Activated naive CD4-positive, alpha-beta T cell treated with anti-CD3 and anti-CD28 coated beads, Interleukin-2, amount 10 ng/mL, durations not matched to agents 7 days and 5 days (primary cell): ENCODE measurements at places on chromosomes 1 and 21.

DNA sequence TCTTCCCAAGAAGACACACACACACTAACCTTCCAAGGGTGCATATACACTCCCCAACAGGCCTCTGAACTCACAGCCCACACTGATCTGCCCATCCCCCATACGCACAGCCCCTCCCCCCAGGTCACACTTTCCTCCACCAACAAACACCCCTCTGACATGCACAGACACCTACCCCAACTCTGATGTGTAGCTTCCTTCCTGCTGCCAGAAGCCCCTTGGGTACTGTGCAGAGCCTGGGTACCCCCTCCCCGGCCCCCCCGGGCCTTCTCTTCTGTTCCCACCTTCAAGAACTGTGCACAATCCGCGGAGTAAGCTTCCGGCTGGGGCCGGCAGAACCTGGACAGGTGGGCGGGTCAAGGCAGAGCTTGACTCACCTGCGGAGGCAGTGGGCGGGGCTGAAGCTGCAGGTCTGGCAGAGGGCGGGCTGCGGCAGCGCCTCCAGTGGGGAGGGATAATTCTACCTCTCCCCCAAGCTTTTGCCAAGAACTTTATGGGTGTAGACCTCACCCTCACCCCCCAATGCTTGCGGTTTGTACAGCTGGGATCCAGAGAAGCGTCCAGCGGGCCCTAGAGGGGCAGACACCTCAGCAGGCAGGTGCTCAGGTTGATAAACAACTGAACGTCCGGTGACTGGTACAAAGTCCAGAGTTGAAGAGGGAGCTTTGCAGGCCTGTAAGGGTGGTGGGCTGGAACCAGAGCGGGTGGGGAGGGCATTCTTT is at the start of gene C1orf210:
Gene C1orf210, minus strand, starts transcription at position 313 of the 722 bp plus-strand sequence. CDS start 2,311 bp downstream, outside the sequence.
- DNase-seq: no peak

- DNase-seq: peak; percentile 72
These were observed 8.0 kb upstream of the PLCH2 start for GRCh38 chr1:2468041-2468472.

- DNase-seq: peak; percentile 47
These were observed 910 bp downstream of the RUNX1 start for GRCh38 chr21:35048183-35048601.

GRCh38 chr1:45508295-45509151 is 8.4 kb downstream of the MMACHC start:
- no peak for DNase-seq

DNA sequence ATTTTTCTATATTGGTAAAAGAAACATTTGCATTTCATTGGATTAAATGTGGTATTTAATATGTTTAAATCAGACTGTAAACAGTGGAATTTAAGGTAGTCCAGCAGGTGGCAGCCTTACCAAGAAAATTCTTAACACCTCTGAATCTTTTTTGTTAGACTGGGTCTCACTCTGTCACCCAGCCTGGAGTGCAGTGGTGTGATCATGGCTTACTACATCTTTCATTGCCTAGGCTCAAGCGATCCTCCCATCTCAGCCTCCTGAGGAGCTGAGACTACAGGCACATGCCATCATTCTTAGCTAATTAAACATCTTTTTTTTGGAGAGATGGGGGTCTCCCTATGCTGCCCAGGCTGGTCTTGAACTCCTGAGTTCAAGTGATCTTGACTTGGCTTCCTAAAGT is 98.8 kb downstream of the RABGAP1L start:
- peak; percentile 64 for DNase-seq

DNA sequence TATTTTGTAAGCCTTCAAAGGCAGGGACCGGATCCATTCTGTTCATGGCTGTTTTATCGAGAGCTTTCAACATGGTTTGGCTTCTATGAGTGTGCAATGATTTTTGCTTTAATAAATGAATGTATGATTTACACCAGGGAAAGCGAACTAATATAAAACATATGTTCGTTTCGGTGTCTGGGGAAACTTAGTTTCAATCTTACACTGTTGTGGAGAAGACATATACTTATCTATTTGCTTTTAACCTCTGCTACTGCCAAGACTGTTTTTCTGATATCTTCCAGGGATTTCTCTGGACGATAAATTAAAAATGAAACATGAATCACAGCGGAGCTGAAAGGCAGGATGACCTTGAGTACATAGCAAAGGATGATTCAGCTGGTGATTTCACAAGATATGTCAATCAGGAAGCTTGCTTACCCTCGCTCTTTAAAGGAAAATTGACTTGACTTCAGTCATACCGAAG is 14.7 kb upstream of the CYYR1 start:
- DNase-seq: no peak

DNA sequence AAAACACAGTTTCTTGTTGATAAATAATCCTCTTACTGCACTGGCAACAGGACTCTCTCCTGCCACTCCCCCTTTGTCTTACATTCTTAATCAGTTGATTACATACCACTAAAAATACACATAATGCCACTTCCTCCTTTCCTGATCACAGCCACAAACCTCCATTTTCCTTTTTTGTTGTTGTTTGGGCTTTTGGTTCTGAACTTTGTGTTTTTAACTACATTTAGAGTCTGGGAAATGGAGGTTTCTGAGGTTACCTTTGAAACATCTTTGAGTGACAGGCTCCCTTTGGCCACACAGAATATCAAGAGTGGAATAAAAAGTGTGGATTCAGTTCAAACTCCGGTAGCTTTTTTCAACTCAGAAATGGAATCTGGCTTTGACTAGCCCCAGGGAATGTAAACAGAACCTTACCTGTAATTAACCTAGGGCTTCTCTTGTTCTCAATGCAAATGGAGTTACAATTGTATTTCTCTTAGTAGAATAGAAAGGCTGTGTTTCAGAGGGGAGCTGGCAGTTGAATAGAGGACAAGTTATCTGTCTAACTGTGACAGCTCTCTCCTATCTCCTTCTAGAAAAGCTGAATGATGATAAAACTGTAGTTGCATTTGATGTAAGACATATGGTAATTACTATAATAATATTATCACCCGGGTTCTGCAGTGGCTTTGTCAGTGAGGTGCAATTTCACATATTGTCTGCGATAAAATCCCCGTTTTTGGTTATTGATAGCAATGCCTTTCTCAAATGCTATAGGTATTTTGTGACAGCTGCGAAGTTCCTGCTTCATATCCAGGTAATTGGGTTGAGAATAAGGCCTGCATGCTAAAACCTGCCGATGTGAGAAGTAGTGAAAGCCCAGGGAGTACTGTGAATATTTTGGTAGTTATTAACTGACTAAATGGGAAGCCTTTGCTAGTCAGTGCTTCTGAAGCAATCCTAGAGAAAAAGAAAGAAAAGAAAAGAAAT is 66.9 kb downstream of the ST6GALNAC5 start:
- DNase-seq: no peak

GRCh38 chr1:115729756-115730155 is 38.8 kb downstream of the CASQ2 start:
- no peak for DNase-seq

DNA sequence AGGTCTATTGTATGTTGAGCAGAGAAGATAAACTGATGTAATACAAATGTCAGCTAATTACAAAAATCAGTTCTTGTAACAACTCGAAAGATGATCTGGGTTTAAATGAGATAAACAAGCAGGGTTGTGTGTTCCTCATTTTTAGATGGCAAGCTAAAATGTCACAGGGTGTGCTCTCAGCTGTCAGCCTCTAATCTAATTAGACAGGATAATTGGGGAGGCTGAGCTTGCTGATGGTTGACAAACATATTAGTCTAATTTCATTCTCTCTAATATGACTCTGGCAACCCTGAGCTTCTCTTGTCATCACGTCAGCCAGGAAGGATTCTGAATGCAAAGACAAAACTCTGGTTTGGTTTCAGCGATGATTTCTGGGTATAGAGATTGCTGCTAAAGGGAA is 335.3 kb upstream of the KAZN start:
- DNase-seq: no peak

GRCh38 chr1:31063631-31064030 is 1.9 kb downstream of the PUM1 start:
- DNase-seq: no peak

DNA sequence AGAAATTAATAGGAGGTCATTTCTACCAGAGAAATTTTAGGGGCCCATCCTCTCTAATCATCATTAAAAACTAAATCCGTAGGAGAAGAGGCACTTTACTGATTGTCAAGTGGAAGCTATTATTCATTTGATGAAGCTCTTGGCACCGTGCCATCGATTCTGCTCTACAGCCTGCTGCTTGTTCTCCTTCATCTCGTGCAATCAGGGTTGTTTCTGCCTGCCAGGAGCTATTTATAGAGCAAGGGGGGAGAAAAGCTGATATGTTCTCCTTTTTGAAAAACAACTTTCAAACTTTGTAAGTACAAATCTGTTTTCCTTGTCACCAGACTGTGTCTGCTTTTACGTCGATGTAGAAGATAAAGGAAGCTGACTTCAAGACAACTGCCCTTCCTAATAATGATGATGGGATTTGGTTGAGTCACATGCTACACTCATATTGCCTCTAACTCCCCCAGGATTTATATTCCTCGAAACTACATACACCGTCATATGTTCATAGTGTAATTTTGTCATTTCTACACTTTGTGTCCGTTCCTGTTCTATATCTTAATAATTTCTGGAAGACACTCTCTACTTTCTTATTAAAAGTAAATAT is 169.6 kb upstream of the LHX8 start:
- no peak for DNase-seq

- DNase-seq: peak; percentile 41
These were observed 673 bp downstream of the CD46 start for GRCh38 chr1:207752456-207752998.

DNA sequence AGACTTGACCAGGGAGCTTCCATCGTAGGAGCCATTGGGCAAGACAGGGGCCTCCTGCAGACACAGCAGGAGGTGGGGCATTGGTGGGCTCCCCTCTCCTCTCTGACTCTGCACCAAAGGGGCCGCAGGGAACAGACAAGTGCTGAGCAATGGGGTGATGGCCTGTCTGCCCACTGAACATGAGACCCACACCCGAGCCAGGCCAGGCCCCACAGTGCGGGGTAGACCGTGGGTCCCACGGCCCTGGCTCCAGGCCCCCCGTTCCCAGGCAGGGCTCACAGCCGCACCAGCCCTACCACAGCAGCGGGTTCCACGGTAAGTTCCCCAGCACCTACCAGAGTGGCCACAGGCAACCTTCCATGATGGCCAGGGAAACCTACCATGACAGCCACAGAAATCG is 45.9 kb downstream of the CHD5 start:
- DNase-seq: no peak

DNA sequence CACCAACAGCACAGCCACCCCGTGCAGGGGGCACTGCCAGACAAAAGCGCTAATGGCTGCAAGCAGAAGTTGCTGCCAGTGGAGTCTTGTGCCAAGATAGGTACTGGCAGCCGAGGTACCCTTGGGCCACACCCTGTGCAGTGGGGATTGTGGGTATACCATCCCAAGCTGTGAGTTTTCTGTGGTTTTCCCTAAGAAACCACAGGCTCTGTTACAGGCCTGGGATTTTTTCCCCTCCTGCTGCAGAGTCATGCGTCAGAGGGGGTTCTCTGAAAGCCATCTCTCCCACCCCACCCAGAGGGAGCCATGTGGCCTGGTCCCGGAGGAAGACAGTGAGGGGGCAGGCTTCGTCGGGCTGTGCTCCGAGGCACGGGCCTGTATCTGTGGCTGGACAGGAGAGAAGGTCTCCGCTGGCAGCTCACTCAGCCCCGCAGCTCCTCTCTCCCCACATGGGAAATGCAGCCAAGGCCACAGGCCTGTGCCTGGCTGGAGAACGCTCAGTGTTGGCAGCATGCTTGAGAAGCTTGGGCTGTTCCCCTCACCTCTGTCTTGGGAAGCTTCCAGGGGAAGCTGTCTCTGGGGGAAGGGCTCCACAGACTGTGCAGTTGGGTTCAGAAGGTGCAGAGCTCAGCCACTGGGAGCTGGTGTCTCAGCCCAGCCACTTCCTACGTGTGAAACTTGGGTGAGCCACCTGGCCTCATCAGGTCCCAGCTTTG is 42.5 kb downstream of the NEK2 start:
- DNase-seq: no peak

GRCh38 chr21:46079352-46080170 is 18.4 kb upstream of the COL6A2 start:
- DNase-seq: peak; percentile 16

DNA sequence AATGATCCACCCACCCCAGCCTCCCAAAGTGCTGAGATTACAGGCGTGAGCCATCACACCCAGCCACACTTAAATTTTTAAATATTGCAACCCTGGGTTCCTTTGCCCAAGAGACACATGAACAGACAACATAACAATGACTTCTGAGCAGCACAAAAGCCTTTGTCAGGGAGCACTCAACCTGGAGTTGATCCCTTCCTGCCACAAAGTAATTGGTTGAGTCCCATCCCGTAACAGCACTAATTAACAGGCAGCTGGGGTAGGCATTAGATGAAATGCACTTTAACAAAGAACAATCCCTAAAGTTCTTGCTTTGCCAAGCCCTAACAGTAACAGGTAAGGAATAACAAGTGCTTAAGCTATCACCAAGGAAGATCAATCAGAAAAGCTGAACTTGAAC is 5.9 kb upstream of the BCAR3 start:
- DNase-seq: no peak

GRCh38 chr1:181083842-181084605 is 4.5 kb upstream of the IER5 start:
- peak; percentile 72 for DNase-seq

GRCh38 chr1:53238197-53239155 is at the start of gene MAGOH:
TSS of gene MAGOH (minus strand) at chr1:53238518. CDS start at chr1:53238448, 70 bp downstream.
- DNase-seq: peak; percentile 96

DNA sequence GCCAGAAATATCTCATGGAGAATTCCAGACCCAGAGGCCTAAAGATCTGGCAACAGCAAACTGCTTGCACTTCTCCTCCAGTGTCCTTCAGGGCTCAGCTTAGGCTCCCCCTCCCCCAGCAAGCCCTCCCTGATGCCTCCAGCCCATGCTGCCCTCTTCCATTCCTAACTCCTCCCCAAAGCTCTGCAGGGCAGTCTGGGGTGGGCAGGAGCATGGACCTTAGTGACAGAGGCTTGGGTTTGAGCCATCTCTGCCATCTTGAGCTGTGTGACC is 436.8 kb downstream of the PTPRU start:
- DNase-seq: no peak

DNA sequence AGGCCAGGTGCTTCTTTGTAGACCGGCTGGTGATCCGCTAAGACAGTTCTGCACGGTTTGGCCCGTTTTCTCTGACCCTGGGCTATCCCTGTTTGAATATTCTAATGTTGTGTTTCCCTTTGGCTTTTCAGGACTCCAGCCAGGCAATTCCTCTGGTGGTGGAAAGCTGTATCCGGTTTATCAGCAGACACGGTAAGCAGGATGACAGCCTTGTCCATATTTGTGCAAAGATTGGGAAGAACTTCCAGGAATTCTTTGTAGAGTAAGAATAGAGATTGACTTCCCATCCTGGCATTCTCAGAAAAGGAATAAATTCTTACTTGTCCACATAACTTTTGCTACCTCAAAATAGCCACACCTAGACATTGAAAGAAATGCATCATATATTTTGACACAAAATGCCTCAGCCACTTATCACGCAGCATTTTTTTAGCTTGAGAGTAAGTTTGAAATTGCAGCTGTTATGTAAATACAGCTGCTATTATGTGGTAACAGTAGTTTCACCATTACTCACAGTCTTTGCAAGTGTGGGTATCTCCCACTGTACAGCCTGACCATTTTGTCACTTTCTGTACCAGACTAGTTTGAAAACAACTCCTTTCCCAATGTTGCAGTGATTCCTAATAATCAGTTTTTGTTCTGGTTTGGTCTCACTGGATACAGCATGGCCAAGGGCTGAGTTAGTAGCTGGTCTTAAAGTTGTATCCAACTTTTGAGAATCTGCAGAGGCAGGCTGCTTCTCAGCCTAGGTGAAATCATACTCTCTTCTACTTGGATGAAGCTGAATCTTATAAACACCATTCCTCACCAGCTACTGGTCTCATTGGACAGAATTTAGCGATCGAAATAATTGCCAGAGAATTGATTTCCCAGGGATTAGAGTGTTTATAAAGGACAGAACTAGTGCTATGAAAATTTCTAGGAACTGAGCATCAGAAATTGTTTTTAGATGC is 40.0 kb upstream of the IKBKE start:
- DNase-seq: no peak
